ENCODE measurements at places on chromosomes 6 and 20.

- no peak for DNase-seq
Observed at GRCh38 chr6:148535976-148536375, 193.3 kb downstream of the SASH1 start.

DNA sequence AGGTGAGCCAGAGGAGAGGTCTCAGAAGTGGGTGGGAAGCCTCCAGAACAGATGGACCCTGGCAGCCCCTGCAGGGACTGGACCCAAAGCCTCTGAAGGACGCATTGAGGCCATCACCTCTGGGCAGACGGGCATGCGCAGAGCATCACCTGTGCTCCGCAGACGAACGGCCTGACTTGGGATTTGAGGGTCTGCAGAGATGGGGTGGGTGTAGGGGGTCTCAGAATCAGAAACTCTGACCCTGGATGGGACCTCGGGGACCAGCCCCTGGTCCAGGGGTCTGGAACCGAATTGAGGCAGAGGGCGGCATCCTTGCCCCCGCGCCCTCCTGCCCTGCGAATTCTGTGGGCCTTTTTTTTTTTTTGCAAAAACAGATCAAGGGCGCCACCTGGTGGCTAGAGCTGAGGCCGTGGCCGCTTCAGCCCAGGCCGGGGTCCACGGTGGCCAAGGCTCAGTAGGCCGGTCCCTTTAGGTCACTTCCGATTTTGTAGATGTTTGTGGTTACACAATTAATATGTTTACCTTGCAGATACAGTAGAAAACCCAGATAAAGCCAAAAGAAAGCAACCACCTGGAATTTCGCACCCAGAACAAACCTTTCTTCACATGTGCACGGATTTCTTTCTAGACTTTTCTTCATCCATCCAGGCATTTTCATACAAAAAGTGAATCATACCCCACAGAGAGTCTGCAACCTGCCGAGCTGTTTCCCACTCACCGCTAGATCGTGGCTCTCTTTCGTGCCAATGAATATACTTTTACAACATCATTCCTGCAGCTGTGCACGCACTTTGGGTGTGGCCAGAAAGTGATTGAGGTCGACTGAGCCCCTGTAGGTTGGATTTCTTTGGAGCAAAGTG is 25.9 kb downstream of the ZBP1 start:
- DNase-seq, result no peak

DNA sequence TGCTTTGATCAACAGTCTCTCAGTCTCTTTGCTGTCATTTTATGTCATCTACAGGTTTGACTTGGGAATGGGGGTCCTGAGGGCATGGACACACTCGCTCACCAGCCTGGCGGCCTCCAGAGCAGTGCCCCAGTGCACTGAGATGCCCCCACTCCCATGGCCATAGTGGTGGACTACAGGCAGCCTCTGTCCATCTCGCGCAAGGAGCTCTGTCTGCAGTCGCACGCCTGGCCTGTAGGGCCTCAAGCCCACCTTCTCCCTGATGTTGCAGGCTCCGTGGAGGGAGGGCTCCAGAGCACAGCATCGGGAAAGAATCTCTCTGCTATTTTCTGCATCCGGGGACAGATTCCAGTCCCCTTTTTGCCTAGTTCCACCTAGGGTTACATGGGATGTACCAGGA is 22.6 kb downstream of the DDO start:
- no peak for DNase-seq

- no peak for DNase-seq
Observed at GRCh38 chr20:33915726-33916331, 77.9 kb upstream of the RALY start.

DNA sequence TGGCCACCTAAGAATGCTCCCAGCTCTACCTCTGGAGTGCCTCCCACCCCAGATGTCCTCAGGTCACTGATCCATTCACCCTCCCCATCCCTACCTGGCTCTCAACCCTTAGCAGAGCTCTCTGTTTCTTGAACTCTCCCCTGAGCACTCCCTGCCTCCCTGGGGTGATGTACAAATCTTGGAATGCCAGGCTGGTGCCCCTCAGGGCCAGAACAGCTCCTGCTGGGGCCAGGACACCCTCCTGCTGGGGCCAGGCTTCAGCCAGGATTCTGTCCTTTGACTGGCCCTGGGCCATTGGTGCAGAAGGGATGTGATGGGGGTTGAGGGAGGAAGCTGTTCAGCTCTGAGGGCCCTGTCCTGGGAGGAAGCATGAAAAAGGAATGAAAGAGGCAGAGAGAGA is 30.0 kb downstream of the MYT1 start:
- no peak for DNase-seq

GRCh38 chr6:159969204-159969912 is 476 bp downstream of the IGF2R start:
- no peak for DNase-seq

- no peak for DNase-seq
Observed at GRCh38 chr6:79614326-79615305, 16.5 kb upstream of the SH3BGRL2 start.

GRCh38 chr20:23765578-23765977 is 14.8 kb upstream of the CST1 start:
- no peak for DNase-seq

- no peak for DNase-seq
Observed at GRCh38 chr20:52747845-52748284, 224.3 kb upstream of the TSHZ2 start.

- no peak for DNase-seq
Observed at GRCh38 chr6:27814665-27815424, 97.4 kb downstream of the OR2B2 start.

DNA sequence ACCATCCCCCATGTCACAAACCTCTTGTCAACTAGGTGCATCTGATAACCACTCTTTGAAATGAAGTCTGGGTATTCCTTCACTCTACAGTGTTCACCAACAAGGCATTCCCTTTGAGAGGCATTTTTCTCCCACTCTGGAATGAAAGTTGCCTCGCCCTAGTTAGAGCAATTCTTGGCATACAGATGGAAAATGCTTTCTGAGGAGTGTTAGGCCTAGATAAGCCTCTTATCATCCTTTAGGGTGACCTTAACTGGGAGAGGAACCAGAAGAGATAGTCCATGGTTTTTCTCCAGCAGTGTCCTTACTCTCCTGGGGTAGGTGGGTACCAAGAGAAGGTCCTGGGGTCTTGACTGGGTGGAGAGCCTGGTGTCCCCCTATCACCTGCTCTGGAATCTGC is 14.8 kb downstream of the CLIC5 start:
- no peak for DNase-seq

DNA sequence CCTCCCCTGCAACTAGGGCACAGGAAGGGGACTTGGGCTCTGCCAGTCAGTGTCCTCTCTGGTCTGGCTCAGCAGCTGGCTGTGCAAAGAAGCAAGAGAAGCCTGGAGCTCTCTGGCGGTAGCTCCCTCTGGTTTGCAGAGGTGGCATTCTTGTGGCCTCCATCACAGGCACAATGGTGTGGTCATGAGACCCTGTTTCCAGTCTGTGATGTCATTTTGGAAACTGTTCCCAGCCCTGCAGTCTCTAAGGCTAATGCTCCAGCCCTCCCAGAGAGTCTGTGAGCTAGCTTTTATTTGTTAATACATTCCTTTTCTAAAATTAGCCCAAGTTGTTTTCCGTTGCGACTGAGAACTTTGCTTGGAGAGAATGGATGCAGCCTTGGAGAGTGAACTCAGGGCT is 69.5 kb upstream of the FOXQ1 start:
- no peak for DNase-seq

- DNase-seq, result no peak
Observed at GRCh38 chr20:15544742-15545141, 1028.5 kb downstream of the KIF16B start.

GRCh38 chr6:3899061-3899460 is 49.9 kb downstream of the FAM50B start:
- no peak for DNase-seq

DNA sequence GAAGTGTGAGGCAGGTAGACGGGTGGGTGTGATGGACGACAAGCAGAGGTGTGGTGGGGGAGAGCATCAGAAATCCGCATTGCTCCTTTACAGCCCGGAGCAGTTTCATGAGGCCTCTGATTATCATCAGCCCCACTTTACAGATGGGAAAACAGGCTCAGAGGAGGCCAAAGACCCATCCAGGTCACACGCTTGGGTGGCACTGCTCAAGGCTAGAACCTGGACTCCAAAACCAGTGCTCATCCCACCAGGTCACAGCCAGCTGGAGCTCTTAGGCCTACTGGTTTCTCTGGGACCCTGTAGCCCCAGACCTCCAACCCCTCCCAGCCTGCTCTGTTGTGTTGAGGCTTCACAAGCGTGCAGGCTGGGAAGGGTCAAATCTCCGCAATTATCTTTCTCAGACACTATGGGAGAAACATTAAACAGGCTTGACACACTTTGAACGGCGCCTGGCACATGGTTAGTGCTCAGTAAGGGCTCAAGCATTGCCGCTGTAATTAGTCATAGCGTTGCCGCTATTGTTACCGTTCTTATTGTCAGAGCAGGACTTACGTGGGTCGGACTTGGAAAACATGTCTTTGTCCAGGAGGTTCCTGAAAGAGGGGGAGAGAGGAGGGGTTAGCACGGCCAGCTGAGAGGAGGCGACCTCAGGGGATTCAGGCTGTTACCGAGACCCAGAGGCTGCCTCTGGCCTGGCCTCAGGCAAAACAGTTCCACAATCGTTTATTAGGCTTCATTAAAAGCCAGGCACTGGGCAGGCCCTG is 16.6 kb downstream of the CPNE5 start:
- DNase-seq, result no peak

DNA sequence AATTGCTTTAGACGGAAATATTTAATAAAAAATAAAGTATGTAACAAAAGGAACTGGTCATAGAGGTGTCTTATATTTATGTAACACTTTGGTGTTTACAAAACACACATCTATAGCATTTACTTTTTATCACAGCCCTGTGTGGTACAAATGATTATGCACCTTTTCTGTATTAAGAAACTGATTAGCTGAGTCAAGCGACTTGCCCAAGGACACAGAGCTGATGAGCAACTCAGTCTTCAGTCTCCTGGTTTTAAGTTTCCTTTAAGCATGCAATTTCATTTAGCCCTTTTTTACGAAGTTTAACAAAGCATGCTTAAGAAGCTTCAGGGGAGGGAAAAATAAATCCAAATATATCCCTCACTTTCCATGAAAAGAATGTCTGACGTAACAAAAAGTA is 2.5 kb downstream of the DCDC2 start:
- no peak for DNase-seq

DNA sequence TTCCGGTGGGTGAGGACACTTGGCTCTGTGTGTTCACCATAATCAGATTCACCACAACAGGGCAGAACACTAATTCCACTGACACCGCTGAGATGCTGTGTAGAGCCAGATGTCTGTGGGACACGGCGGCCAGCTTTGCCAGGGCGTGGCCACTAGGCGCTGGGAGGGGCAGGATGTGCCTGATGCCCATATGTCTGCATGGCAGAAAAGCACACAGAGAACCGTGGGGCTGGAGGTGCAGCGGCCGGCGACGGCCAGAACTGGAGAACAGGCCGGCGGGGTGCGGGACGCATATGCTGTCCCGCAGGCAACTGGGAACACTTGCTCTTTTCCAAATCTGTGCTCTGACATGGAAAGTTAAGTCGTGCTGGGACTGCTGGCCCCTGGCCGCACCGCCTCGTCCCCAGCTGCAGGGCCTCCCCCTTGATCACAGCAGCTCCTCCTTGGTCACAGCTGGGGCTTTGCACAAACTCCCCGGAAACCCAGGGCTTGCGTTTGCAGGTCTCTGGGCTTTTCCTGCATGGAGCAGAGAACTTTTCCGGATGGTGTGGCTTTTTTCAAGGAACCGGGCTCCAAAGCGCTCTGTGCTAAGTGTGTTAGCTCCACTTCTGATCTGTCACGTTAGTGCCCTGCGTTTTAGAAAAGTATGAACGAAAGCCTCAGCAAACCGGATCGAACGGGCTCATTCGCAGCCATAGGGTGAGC is 31.1 kb downstream of the NTSR1 start:
- no peak for DNase-seq

DNA sequence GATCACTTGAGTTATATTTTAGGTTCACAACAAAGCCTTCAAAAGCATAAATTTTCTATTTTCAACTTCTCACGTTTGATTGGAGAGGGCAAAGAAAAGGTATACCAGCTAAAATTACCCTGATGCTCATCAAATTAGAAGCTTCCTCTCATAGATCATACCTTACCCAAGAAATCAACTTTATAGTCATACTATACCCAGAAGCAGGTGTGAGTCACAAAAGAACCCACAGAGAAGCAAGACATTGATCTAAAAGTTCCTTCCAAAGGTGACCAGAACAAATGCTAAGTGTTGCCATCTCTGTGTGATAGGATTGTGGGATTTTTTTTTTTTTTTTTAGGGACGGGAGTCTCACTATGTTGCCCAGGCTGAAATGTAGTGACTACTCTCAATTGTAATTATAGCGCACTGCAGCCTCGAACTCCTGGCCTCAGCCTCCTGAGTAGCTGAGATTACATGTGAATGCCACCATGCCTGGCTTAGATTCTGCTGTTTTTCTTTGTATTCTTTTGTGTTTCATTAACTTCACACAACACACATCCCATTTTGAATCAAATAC is 3.3 kb downstream of the EIF2S2 start:
- no peak for DNase-seq

DNA sequence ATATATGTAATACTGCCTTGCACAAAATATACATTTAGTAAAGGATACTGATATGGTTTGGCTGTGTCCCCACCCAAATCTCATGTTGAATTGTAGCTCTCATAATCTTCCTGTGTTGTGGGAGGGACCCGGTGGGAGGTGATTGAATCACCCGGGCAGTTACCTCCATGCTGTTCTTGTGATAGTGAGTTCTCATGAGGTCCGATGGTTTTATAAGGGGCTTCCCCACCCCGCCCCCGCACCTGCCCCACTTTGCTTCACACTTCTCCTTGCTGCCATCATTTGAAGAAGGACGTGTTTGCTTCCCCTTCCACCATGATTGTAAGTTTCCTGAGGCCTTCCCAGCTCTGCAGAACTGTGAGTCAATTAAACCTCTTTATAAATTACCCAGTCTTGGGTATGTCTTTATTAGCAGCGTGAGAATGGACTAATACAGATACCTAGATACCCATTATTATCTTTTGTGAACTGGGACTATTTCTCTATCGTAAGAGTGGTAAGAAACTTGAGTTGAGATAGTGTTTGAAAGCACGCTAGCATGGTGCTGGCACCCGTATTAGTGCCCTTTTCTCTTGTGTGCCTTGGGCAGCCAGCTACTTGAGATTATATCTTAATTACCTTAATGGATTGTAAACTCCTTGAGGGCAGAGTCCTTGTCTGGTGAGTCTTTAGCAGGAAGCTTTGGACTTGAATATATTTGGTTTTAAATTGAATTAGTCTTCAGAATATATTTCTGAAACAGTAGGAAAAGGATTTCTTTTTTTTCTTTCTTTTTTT is 25.6 kb downstream of the TOP1 start:
- no peak for DNase-seq

- no peak for DNase-seq
Observed at GRCh38 chr6:125886021-125886420, 70.5 kb upstream of the HINT3 start.

DNA sequence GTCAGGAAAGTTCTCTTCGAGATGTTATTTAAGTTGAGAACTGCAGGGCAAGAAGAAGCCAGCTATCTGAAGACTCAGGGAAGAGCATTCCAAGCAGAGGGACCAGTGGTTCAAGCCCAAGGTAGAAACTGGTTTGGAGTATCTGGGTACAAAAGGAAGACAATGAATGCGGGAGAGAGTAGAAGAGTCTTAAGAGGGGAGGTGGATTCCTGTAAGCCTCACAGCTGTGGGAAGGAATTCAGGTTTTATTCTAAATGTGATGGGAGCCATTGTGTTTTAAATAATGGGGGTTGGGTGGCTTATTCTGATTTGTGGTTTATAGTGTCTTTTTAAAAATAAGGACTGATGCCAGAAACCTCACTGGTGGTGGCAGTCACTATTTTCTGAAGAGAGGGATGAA is 37.6 kb upstream of the TENT5A start:
- no peak for DNase-seq

- DNase-seq, result no peak
Observed at GRCh38 chr20:13525225-13525940, 113.3 kb downstream of the TASP1 start.
